ENCODE measurements at places on chromosomes 3 and 15.

DNA sequence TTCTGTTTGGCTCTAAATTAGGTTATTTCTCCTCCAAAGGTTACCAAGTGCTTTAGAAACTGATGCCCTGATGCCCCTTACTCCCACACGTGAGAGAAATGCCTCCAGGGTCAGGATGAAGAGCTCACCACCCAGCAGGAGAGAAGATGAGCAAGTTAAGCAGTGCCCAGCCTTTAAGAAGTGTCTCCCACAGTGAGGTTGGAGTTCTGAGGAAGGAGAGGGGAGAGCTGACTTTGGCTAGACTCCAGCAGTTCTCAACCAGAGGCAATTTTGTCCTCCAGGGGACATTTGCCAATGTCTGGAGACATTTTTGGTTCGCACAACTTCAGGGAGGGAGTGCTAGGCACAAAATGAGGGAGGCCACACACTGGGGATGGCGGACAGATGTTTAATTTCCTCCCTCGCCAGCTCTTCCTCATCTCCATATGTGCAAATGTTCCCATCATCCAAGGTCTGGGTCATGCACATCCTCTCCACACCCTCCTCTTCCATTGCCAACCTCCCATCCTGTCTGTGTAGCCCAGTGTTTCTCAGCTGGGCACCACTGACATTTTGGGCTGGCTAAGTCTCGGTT, 50.6 kb upstream of the SLC7A14 start:
- DNase-seq, result no peak

DNA sequence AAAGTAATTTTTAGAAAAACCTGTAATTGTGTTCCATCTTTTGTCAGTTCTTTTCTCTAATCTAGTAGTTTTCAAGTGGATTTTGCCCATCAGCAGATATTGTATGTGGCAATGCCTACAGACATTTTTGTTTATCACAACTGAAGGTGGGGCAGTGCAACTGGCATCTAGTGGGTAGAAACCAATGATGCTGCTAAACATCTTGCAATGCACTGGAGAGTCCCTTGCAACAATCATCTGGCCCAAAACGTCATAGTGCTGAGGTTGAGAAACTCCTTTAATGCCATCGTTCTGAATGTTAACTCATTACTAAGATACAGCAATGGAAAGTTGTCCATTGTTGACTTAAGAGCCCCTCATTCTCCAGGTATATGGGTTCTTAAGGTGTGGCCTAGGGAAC, 80.1 kb downstream of the BTD start:
- DNase-seq, result no peak

- no peak for DNase-seq
Measured at GRCh38 chr3:66856533-66856932, 141.6 kb upstream of the KBTBD8 start.

GRCh38 chr15:56838085-56838484, 80.4 kb upstream of the TCF12 start:
- no peak for DNase-seq

GRCh38 chr15:70604666-70605315, 158.6 kb downstream of the UACA start:
- DNase-seq, result no peak

DNA sequence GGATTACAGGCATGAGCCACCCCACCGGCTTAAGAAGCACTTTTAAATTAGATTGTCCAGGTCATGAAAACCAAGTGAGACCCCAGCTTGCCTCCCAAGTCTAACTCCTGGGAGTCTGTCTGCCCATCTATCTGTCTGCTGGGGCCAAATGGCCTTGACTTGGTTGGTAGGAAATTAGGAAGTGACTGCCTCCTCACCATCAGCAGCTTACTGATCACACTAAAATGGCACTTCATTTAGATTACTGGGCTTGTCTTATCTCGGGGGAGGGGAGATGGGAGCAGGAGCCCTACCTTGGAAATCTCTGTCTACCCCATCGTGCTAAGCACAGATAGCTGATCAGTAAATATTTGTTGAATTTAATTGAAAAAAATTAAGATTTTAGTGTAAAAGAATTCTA, 5.6 kb upstream of the LRRC2 start:
- no peak for DNase-seq

GRCh38 chr15:87841426-87841998, 415.0 kb downstream of the NTRK3 start:
- DNase-seq, result no peak

DNA sequence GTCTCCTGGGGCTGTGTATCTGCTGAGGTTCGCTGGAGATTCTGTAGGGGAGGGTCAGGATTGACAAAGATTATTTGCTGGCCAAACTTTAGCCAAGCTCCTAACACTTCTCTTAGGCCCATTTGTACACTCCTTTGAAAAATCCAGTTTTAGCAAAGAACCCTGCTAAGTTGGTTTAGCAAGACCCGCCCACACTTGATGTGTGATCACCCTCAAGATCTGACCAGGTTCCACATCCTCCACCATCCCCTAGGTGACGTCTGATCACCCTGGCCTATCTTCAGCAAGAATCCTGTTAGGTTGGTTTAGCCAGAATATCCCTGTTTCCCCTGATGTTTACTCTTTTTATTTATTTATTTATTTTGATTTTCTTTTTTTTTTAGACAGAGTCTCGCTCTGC, 14.8 kb upstream of the SLC35G2 start:
- no peak for DNase-seq

GRCh38 chr3:71166339-71167240, 416.9 kb downstream of the FOXP1 start:
- no peak for DNase-seq

GRCh38 chr3:142628801-142629200, 32.6 kb downstream of the PLS1 start:
- DNase-seq, result no peak

- DNase-seq, result no peak
Measured at GRCh38 chr3:129266651-129267050, 12.0 kb upstream of the HMCES start.

DNA sequence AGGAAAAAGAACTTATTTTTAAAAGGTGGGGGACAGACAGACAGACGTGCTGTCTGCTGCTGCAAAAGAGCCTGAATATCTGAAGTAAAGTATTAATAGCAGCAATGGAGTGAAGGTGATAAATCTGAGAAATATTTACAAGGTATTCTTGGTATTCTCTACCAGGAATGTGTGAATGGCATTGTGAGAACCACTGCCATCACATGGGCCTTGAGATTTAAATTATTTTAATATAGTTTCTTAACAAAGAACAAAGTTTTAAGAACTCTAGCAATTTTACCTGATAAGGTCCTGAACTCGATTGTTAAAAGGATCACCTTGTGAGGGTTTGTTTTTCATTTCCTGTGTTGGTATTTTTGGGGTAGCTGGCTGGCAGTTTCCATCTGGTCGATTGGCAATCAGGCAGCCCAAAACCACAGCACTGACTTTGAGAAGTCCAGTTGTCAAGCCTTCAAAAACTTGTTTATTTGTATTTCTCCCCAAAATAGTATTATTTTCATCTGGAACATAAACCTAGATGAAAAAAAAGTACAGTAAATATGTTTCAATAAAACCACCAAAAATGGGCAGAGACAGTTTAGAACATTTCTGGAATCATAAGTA, 97.3 kb downstream of the ISL2 start:
- DNase-seq, result no peak

DNA sequence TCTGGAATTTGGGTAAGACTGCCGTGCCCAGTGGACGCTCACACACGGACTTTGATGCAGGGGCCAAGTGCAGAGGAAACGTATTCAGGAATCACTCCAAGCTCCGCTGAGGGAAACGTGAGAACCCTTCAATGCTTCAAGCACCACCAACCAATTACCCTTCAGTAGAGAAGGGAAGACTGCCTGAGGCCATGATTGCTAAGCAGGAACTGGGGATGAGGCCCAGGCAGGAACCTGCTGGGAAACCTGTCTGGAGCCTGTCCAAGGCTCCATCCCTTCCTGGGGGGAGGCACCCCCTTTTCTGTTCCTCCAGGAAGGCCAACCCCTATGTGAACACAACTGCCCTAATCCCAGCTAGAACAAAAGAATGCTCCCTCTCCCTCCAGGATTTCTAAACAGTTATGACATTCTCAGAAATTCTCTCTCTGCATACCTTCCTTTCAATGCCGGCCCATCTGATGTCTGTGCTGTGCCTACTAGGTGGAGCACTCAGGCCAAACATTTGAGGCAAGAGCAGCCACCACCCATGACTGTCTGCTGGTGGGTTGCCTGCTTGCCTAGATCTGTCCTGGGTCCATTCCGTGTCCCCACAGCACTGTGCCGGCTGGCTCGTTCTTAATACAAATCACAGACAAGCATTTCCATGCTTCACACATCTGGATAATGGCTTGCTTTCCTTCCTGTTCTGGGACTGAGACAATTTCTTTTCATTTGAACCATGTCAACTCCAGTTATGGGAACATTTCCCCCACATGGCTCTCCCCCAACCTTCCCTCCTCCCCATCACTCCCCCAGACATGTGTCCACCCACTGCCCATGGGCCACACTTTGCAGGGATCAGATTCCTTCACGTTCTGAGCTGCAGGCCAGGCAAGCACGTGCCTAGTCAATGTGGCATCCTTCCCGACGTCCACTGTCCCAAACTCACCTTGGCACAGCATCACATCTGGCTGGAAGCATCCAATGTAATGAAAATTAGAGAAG, 149.4 kb downstream of the ADAMTS17 start:
- no peak for DNase-seq

DNA sequence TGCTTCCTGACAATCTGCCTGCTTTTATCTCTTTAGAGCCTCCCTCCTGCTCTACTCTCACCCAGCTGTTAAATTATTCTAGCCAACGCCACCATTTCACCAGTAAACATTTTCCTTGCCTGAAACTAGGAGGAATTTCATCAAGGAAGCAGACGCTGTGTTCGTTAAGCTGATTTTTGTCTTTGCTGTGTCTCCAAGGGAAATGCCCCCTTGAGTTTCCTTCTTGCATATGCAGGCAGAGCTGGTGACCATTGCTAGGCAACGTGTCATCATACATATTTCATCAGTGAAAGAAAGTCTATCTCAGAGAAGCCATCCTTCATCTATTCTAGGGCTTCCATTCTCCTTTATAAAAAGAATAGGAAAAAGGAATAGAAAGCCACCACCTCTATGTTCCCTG, 87.0 kb upstream of the ST8SIA2 start:
- no peak for DNase-seq

DNA sequence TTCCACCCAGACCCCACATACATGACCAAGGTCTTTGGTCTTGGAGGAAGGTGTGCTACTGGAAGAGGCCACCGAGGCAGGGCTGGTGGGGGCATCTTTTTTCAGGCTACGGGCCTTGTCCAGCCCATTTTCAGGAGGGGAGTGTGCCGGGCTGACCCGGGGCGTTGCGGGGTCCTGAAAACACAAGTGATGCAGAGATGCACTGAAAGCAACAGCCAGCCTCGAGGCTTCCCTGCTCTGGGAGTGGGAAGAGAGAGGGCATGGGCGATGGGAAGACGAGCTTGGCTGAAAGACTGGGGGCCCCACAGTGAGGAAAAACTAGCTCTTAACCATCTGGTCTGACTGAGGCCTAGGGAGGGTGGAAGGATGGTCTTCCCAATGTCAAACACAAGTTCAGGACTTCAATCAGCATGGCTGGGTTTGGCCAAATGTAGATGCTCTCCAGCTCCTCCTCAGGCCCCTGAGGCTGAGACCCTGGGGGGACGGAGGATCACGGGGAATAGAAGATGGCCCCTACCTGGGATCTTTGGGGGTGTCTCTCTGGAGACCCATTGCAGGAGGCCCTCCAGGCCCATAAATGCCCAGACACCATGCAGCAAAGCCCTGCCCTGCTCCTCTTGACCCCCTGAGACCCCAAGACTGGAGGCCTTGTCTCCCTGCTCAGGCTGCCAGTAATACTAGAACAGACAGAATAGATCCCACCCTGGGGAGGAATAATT, 38.9 kb downstream of the TLE3 start:
- DNase-seq, result no peak

- peak; percentile 14 for DNase-seq
Measured at GRCh38 chr3:58111513-58112184, 99.1 kb downstream of the DNASE1L3 start.

DNA sequence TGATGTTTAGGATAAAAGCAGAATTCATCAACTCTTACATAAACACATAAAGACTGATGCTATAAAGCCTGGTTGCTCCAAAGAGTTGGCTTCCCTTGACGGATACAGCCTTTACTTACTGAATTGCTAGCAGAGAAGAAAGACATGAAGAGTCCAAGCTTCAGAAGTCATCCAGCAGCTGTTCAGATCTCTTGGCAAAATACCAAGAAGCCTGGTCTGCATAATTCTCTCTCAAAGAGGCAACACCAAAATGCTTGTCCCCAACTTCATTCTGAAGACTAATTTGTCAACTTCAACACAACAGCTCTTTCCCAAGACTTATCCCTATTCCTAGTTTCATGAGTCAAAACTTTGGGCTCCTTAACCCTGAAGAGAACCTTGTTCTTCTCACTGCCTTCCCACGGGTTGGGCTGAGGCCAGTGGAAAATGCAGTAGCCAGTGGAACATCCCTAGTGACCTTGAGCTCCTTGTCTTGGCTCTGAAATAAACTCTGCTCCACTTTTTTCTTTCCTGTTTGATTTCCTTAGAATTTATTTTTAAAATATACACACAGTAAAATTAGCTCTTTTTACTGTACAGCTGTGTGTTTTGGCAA, 119.2 kb upstream of the THBS1 start:
- DNase-seq, result no peak

GRCh38 chr15:58040150-58040549, 25.4 kb downstream of the ALDH1A2 start:
- no peak for DNase-seq

DNA sequence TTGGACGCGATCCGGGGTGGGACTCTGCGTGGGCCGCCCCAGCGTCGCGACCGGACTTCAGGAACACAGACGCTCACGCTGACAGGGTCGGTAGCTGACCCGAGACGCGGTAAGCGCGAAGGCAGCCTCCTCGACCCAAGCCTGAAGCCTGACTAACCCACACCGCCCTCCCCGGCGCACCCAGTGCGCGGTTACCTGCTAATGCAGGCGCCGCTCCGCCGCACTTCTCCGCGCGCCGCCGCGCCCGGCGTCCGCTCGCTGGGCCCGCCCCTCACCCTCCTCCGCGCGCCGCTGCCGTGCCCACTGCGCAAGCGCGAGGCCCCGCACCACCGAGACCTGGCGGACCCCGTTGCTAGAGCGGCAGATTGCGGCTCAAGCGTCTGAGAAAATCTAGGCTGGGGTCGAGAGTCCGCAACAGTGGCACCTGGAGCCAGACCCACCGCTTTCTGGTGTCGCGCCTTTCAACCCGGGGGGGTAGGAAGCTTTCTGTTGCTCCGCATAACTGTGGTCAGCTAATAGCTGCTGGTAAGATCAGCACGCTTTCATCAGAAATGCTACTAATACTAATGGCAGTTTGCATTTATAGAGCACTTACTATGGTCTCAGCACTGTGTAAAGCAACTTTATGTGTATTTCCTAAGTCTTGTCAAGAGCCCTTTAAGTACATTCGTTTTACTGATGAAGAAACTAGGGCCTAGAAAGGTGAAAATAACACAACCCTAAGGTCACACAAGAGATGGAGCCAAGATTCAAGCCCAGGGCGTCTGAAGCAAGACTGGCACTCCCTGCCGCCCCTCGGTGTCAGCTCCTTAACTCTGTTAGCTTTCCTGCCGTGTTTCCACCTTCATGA, at the start of gene TBCCD1:
TSS of gene TBCCD1 (minus strand) at position 268 of the 850 bp plus-strand sequence. CDS start 3,010 bp downstream, outside the sequence.
- peak; percentile 96 for DNase-seq

GRCh38 chr15:58437531-58438105, 5.8 kb downstream of the LIPC start:
- DNase-seq, result no peak

Data from stimulated activated naive CD8-positive, alpha-beta T cell treated with anti-CD3 and anti-CD28 coated beads, Interleukin-15, Interleukin-2, amounts not matched to agents 100 U/mL and 50 U/mL, for 24 hours (primary cell).